ENCODE measurements at places on chromosomes 1 and 21.

DNA sequence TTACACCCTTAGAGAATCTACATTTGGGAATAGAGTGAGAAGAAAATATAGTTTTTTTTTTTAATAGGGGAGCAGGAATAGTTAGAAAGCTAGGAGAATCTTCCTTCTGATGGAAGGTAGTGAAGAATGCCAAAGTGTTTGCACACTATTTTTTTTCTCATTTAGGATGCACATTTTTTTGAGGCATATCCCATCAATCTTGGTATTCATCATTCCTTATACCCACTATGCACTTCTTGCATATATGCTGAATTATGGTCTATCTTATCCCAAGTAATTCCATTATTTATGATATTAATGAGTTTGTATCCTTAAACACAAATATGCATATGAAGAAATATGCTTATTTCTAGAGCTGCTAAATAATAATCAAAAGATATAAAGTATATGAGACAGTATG, 28.4 kb downstream of the HSPA13 start:
- no peak for DNase-seq

GRCh38 chr1:22582661-22583635, 19.7 kb downstream of the EPHA8 start:
- DNase-seq, result no peak

DNA sequence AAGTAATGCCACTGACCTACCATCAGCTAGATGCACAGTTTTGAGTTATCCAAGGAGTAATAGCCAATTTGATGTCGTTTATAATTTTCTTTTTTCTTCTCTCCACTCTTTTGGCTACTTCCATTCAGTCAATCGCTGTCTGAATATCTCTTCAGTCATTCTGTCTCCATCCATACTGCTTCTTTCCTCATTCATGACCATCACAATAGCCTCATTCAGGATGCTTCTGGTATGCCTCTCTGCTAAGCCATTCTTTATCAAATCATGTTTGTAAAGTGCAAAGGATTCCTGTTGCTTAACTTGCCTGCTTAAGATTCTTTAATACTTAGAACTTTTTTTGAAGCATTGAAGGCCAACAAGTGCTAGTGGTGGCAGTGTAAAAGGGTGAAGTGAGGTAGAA, 20.2 kb downstream of the TYW3 start:
- DNase-seq, result no peak

DNA sequence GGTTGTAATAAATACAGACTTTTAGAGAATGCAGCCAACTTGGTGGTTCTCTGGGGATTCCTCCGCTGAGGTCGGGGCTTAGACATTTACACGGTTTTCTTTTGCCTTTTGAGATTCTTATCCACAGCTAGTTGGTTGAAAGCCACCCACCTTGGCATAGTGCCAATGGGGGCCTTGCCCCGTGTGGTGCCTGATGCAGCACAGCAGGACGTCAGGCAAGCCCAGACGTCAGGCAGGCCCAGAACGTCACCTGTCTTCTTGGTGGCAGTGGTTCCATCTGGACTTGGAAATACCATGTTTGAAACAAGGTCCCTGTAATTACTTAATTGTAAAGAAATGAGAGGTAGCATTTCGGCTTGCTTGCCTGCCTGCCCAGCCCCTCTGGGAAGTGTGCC, 78.5 kb downstream of the GALNT2 start:
- DNase-seq, result no peak

GRCh38 chr21:38938343-38938742, 132.6 kb downstream of the ETS2 start:
- DNase-seq, result no peak

All from natural killer cell (primary cell).